ENCODE measurements at places on chromosomes 6 and 20.

- DNase-seq = no peak
These were observed 21.2 kb upstream of the CDKN1A start for GRCh38 chr6:36657271-36657670.

DNA sequence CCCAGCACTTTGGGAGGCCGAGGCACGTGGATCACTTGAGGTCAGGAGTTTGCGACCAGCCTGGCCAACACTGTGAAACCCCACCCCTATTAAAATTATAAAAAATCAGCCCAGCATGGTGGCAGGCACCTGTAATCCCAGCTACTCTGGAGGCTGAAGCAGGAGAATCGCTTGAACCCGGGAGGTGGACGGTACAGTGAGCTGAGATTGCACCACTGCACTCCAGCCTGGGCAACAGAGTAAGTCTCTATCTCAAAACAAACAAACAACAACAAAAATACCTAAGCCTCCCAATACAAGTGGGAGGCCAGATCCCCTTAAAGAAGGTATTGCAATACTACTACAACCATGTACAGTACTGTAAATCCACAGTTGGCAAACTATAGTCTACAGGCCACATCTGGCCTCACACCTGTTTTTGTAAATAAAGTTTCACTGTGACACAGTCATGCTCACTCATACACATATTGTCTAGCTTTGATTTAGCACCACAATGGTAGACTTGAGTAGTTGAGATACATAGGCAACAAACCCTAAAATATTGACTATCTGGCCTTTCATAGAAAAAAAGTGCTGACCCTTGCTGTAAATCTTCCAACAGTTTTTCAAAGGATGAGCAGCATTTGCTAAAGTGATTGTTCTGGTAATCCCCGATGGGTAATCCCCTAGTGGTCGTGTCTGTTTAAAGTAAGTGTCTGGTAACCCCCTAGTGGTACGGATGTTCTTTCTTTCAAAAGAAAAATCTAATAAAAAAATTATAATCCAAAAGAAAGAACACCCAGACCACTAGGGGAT, 202.0 kb downstream of the RNGTT start:
- DNase-seq = no peak

GRCh38 chr6:135438907-135439535, 58.5 kb downstream of the AHI1 start:
- peak; percentile 20 for DNase-seq

- no peak for DNase-seq
These were observed 373.0 kb downstream of the ZFAND3 start for GRCh38 chr6:38192487-38192886.

Data from hepatocyte (in vitro differentiated cells).